ENCODE measurements at places on chromosomes 1 and 21.
A peak's percentile ranks its signal among the peaks of the same experiment; 100 is the strongest.

- DNase-seq: no peak
These were observed 48.2 kb downstream of the COQ8A start for GRCh38 chr1:226988334-226988666.

DNA sequence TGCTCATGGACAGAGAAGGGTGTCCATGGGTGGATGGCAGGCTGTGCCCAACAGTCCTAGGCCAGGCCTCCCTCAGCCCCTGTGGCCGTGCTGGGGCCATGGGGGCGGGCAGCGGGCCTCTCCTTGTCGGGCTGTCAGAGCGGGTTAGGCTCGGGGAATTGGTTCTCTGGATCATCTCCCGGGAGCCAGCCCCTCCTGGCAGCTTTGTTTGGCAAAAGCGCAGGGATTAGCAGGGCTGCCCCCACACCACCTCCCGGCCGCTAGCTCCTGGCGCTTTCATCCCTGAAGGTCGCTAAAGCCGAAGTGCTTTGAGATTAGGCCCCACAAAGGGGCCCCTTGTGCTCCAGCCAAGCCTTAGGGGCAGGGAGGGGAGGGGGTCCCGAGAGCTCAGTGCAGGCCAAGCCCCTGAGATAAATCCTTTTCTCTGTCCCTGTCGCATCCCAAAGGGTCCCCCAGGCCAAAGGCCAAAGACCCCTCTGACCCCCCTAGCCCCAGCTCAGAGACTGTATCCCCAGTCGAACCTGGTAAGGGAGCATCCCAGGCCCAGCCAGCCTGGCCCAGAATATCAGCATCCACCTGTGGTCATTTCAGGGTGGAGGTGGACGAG is 9.8 kb upstream of the DMBX1 start:
- DNase-seq: no peak

DNA sequence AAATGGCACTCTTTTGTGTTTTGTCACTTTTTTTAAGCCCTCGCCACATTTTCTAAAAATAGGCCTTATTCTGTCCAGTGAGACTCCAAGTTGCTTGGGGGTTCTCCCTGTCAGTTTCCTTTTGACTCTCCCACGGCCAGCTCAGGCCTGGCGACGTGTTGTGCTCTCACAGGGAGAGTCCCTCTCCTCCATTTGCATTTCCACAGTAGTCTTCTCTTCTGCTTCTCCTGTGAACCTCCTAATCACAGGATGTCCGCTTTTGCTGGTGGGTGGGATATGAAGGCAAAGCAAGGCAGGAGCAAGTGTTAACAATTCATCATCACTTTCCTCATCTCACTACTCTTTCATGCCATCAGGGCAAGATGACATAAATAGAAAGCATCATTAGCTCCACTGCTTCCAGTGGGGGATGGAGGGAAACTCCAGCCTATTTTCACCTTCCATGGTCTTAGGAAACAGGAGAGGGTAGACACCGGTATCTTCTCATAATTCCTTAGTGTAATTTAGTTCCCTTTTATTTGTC is 99.8 kb downstream of the INTS7 start:
- DNase-seq: no peak

DNA sequence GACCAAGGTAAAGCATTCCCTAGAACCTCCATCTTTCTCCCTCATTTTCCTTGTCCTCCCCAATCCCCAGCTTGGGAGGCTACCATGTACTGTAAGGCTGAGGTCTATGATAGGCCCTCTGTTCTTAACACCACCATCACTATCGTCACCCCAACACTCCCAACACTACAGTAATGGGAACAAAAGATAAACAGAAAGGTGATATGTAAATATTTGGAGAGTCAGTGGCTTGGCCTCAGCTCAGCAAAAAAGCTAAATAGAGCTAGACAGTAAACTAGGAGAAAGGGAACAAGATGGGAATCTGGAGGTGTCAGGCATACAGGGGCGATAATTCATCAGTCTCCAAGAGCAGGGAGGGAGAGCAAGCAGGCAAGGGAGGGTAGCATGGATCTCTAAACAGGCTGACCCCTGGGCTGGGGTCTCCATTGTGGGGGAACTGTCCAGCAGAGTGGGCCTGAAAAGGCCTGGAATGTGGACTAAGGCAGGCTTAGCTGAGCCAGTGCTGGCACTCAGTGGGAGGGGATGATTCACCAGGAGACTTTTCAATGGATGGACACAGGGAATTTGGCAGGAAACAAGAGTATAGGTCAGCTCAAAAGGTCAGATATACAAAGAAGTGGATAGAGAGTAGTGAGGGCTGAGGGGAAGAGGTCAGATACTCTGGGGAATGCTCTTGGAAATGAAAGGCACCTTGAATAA is 6.7 kb downstream of the WNT2B start:
- DNase-seq: no peak

GRCh38 chr1:154983776-154984466 is 777 bp downstream of the FLAD1 start:
- DNase-seq: no peak

- no peak for DNase-seq
These were observed 271.2 kb downstream of the MATN1 start for GRCh38 chr1:30452170-30452569.

DNA sequence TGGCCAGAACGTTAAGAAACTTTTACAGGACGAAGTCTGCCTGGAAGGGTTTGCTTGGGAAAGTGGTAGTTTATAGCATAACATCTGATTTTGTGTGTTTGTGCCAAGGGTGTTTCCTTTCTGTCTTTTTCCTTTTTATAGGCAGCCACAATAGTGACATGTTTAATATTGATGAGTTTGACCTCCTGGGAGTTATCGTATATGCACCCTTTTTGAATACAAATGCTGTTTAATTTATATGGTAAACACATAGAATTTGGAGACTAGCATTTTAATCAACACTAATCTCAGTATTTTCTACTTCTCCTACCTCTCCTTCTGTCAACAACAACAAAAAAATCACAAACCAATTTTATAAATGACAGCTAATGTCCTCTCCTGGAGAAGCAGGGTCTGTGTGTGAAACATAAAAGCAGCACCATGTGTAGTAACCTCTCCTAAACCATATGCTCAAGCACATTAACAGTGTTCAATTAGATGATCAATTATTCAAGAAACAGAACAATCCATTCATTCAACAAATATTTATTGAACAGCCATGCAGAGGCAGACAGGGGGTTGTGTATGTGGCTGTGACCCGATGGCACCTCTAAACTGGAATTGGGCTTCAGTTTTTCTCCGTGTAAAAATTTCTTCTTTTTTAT is 604 bp upstream of the FMN2 start:
- no peak for DNase-seq

DNA sequence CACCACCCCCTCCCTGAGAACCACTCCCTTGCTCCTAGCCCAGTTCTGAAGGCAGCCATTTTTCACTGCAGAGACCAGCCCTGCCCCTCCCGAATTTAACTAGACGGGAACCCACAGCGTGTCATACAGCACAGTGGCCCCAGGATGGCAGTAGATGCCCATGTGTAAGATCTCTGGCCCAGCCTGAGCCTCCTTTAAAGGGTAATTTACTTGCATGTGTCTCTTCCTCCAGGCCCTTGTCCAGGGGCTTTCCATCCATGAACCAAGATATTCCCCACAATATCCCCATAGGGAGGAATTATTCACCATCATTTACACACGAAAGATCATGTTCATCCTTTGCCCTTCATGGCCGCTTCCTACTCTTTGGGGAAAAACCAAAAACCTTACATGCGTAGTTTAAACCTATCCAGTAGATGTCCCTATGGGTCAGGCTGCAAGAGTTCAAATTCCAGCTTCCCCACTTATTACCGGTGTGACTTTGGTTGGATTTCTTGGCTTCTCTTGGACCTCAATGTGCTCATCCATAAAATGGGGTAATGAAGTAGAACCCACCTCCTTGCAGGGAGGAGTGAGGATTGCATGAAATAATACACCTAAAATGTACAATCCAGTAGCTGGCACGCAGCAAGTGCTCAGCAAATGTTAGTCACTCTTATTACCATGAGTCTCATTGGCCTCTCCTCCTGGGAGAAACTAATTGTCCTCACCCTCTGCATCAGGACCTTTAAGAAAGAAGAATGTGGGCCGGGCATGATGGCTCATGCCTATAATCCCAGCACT is 4.0 kb upstream of the LACTBL1 start:
- DNase-seq: peak; percentile 8

- peak; percentile 58 for DNase-seq
These were observed at the start of gene PTPRU for GRCh38 chr1:29235955-29236711. TSS of gene PTPRU (plus strand) at chr1:29236522. CDS start at chr1:29236645, 123 bp downstream.

- DNase-seq: no peak
These were observed 21.2 kb downstream of the CEP170 start for GRCh38 chr1:243233908-243234307.

- no peak for DNase-seq
These were observed 76.9 kb upstream of the GFI1 start for GRCh38 chr1:92563457-92564216.

DNA sequence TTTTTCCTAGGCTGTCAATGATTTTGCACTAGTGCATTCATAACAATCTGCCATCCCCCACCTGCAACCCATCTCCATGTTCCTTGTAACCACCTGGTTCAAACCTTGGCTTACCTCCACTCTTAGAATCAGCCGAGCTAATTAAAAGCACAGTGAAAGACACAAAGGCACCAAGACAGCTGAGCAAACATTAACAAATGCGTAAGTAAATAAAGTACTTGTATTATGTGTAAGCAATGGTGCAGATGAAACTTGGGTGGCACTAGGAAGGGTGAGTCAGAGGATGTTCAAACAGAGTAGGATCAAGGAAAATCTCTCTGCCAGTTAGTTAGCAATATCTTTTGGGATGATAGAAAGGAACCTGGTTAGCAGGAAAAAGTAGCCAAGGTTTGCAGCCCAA is 5.1 kb upstream of the FOXJ3 start:
- no peak for DNase-seq

DNA sequence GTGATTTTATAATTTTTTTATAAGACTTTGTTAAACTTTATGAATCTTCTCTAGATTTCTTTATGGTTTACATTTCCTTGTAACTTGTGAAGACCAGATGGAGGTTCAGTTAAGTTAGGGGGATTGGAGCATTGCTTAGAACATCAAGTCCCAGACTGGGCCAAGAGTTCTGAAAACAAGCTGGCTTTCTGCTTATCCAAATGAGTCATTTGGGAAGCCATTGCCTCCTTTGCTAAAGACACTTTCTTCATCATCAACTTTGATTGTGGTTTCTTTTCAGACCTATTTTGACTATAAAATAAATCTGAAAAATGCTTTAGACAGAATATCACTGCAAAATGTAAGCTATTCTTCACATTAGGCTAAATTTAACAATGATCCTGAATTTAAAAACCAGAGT is 446.8 kb downstream of the USP25 start:
- no peak for DNase-seq

Measured in stimulated activated CD8-positive, alpha-beta memory T cell treated with anti-CD3 and anti-CD28 coated beads, Interleukin-15, amount 100 ng/mL, for 1 hour (primary cell).